ENCODE measurements at places on chromosomes 7 and 10.

GRCh38 chr7:151586531-151587260, 67.0 kb upstream of the RHEB start:
- DNase-seq = no peak

GRCh38 chr10:23918839-23919238, 290.1 kb upstream of the KIAA1217 start:
- DNase-seq = no peak

GRCh38 chr10:15515202-15515601, 144.1 kb upstream of the FAM171A1 start:
- no peak for DNase-seq

- no peak for DNase-seq
Measured at GRCh38 chr7:79406371-79406770, 47.1 kb downstream of the MAGI2 start.

GRCh38 chr10:110577056-110577455, 9.6 kb downstream of the SMC3 start:
- DNase-seq = no peak

- DNase-seq = no peak
Measured at GRCh38 chr7:116354546-116355423, 144.4 kb downstream of the TES start.

GRCh38 chr7:153887749-153888569, 164.2 kb upstream of the DPP6 start:
- DNase-seq = no peak

GRCh38 chr10:79994556-79994955, 45.7 kb upstream of the SFTPD start:
- no peak for DNase-seq

GRCh38 chr10:16828701-16829175, 11.5 kb upstream of the RSU1 start:
- DNase-seq = no peak

GRCh38 chr10:20970708-20971107, 73.6 kb upstream of the NEBL start:
- no peak for DNase-seq

GRCh38 chr10:21261842-21262294, 263.6 kb downstream of the SKIDA1 start:
- no peak for DNase-seq

DNA sequence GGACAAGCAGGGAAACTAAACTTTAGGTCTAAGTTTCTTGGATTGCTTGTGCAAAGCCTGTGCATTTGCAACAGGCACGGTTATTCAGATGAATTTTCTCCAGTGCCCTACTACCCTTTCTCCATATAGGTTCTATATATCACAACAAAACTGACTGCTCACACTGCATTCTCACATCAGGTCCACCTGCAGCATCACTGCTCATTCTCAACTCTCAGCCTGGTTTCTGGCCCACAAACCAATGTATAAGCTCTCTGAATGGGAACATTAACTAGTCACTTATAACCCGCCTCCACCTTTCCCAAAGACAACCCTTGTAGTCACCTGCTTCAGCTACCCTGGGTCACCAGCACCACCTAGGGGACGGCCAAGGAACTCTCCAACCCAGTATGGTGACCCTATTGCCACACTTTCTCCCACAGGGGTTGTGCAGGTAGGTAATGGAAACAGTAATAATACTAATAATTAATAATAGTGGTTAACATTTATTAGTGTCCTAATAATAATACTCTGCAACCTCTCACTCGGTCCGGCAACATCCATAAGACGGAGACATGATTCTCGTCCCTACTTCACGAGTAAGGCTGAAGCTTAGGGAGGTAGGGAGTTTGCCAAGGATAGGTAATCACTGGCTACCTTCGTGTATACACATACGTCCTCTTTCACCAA, 97.3 kb downstream of the CLEC2L start:
- peak; percentile 74 for DNase-seq

Measured in activated CD4-positive, alpha-beta T cell treated with anti-CD3 and anti-CD28 coated beads, Interleukin-2, amount 50 U/mL, for 48 hours (primary cell).